ENCODE measurements at places on chromosomes 12 and 14. TPM values are rescaled to one million over a fixed set of nuclear protein-coding genes. Genes with fewer than 3 reads are reported as not detected.

DNA sequence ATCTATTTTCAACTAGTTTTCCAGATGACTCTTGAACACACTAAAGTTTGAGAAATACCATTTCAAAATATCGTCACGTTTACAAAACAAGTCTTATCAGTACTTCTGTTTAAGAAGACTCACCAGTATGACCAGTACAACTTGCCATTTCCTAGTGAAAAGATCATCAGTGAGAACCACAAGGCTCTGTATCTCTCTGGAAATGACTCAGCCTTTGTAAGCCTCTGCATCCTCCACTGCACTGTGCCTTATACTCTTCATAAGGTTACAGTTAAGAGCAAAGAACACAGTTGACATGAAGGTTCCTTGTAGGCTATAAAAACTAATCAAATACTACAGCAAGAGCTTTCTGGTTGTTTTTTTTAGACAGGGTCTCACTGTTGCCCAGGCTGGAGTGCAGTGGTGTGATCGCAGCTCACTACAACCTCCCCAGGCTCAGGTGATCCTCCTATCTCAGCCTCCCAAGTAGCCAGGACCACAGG, 5.7 kb upstream of the VTI1B start:
- DNase-seq: no peak

GYS2 gene
- 0.16 TPM for total RNA-seq

- DNase-seq: peak; percentile 62
Observed at GRCh38 chr14:74401504-74402241, 24.3 kb downstream of the SYNDIG1L start.

LTB4R2 gene
- total RNA-seq: 6.6 TPM

DNA sequence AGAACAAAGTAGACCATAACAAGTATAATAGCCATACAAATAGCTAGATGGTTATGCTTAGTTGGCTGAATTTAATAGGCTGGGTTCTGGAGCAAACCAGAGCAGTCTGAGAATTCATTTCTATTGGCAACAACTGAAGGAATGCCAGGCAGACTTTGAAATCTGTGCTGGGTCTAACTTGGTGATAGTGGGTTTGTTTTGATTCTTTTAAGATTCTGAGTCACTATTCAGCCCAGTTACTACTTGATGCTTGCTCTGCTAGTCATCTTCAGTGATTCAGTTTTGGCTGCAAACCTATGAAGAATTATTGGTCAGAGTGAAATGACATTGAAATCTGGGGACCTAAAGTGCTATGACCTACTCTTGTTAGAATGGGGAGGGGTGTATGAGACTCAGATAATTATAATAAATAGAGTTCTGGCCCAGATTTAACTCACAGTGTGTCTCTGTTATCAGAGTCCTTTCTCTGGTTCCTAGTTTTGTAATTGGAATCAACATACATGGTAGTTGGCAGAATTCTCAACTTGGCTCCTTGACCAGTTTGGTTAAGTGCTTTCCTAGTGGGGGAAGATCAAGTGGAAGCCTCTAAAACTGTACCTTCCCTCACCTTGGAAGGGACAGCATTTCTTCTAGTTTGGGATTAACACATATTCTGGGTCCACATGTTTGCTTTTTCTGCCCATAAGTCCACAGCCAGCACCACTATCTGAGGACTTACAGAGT, 43.5 kb downstream of the MNAT1 start:
- no peak for DNase-seq

GRCh38 chr12:57226588-57227314, 2.8 kb upstream of the SHMT2 start:
- no peak for DNase-seq

PTPRR gene
- total RNA-seq: 50.9 TPM

ENDOU gene
- 0.32 TPM for total RNA-seq

GRCh38 chr14:104296388-104297312, 158.3 kb downstream of the KIF26A start:
- DNase-seq: peak; percentile 5

GRCh38 chr12:78878459-78878858, 13.9 kb downstream of the SYT1 start:
- no peak for DNase-seq

- no peak for DNase-seq
Observed at GRCh38 chr12:103879048-103879692, 38.1 kb upstream of the NT5DC3 start.

- no peak for DNase-seq
Observed at GRCh38 chr12:117298191-117298590, 63.2 kb downstream of the NOS1 start.

- no peak for DNase-seq
Observed at GRCh38 chr14:67746927-67747326, 45.2 kb downstream of the RDH12 start.

DNA sequence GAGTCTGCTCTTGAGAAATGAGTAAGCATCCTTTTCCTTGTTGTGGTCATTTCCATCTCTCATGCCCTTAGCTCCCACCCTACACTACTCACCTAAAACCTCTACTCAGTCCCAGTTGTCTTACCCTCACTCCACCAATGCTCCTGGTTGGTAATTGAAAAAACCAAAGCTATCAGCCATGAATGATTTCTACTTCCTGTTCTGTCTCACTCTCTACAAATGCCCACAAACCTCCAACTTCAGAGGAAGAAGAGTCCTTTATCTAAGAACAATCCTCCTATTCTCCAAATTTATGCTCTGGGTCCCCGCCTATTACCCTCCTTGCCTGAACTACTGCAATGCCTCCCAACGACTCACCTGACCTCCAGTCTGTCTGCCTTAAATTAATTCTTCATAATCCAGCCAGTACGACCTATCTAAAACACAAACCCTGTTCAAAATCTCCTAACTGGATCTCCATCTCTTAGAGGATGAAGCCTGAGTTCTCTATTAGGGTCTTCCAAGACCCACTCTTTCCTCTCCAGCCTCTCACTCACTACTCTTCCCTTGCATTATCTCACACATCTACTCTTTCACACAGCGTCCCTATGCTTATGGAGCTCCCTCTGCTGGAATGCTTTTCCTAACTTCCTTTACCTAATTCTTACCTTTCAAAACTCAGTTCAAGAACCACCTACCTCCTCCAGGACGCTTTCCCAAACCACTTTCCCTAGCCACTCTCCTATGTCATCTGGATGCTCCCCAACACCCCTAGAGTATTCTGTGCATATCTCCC, 2.2 kb downstream of the DHRS1 start:
- DNase-seq: no peak

GRCh38 chr14:102317564-102318248, 1.8 kb upstream of the ZNF839 start:
- peak; percentile 54 for DNase-seq

- DNase-seq: no peak
Observed at GRCh38 chr14:22189881-22190280, 399.1 kb downstream of the DAD1 start.

RIMKLB gene
- total RNA-seq: 2.0 TPM

DNA sequence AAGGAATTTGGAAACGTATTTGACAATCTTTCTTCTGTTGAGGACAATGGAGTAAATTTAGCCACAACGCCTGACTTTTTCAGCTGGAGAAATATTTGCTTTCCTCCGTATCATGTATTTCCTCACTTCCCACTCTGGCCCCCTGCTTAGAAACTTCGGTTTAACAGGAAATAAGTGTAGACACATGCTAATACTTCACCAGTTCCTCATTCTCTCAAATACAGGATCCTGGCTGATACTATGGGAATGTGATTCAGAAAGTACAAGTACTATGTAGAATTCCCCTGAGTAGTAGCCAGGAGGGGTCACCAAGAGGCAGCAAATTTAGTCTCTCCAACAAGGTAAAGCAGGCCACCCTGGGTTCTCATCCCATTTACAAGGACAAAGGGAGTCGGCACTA, 58.0 kb downstream of the FAR2 start:
- DNase-seq: no peak

DNA sequence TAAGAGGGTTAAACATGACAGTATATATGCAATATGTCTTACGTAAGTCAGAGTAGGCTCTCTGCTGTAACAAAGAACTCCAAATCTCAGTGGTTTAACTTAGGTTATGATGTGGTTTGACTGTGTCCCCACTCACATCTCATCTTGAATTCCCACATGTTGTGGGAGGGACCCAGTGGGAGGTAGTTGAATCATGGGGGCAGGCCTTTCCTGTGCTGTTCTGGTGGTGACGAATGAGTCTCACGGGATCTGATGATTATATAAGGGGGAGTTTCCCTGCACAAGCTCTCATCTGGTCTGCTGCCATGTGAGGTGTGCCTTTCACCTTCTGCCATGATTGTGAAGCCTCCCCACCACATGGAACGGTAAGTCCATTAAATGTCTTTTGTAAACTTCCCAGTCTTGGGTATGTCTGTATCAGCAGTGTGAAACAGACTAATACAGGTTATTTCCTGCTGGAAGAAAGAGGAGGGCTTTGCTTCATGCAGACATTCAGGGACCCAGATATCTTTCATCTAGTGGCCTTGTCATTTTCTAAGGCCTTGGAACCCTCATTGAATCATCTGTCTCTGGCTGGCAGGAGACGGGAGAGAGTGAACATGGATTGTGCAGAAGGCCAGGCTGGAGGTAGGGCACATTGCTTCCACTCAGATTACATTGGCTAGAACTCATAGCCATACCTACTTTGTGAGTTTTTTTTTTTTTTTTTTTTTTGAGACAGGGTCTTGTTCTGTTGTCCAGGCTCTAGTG, 96.1 kb downstream of the CRADD start:
- no peak for DNase-seq

EPYC gene
- not detected for total RNA-seq

DNA sequence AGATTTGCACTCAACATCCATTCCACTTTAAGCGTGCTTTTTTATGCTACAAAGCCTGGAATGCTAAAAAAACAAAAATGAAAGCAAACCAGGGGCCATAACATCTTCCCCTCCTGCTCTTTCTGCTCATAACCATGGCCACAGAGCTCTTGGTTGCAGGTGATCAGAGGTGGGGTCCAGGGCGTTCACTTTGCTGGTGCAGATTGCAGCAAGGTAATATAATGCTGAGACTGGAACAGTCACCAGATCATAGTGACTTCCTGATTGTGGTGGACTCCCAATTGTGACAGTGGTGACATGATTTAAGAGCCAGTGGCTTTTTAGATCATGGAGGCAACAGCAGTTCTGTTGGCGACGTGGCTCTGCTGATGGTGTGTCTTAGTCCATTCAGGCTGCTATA, 115.0 kb upstream of the CPM start:
- DNase-seq: no peak

DNA sequence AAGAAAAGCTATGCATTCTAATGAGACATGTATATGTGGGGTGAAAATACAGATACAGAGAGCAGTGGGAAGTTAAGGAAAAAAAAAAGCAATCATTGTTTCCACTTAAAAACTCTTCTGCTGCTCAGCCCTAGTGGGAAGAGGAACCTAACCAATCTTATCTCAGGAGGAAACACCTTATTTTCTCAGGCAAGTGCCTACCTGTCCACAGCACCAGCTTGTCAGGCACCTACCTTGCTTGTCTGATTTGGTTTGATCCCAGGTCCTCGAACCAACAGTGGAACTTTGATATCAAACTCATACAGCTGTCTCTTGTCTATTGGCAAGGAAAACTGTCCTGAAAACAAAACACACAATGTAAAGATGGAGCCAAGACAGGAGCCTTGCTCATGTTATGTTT, 22.4 kb downstream of the GNS start:
- no peak for DNase-seq

SMCO2 gene
- total RNA-seq: not detected

DNA sequence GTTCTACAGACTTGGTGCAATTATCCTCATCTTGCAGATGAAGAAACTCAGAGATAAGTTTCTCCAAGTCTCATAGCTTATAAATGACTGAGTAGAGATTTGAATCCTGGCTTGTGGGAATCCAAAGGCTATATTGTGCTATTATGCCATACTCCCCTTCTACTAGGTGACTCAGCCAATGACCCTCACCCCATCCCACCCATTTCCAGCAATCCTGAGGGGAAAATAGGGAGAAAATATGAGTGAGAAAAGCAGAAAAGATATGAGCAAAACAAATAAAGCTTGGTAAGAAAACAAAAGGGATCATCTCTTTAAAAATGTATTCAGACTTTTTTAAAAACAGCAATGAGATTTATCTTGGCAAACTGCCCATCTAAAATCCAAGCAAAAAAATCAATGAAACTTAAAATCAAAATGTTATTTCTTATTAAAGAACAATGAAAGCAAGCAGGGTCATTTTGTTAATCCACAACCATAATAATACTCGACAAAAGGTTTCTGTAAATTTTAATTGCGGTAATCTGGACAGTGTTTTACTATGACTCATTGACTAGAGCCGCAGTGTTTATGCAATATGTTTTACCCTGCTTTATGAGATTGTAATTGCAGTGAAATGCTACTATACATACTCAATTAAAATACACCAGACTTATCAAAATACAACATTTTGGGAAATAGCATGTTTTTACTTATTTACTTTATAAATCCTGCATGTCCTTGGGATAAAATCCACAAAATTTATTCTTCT, 13.1 kb upstream of the LGR5 start:
- no peak for DNase-seq

GRCh38 chr14:26370115-26370514, 227.7 kb downstream of the NOVA1 start:
- no peak for DNase-seq

GRCh38 chr14:105491366-105491973, 424 bp downstream of the TEDC1 start:
- DNase-seq: peak; percentile 83

DNA sequence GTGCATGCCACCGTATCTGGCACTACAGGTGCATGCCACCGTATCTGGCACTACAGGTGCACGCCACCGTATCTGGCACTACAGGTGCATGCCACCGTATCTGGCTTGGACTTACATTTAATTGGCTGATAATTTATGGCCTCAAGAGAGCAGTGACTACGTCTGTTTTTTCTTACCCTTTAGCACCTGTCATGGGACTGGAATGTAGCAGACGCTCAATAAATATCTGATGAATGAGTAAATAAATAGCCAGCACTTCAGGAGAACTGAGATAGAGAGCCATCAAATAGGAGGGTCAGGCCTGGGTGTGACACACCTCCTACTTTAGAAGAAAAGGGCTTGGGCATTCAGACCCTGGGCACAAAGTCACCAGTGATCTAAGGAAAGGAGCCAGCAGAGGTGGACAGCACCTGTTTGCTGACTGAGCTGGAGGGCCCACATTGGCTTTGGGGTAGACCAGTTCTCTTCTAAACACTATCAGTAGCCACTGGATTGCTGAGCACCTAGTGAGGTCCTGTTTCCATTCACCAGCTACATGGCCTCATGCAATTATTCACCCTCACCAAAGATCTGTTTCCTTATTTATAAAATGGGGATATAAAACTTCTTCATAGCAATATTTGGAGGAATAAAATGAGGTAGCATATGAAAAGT, 50.1 kb downstream of the RFX4 start:
- DNase-seq: no peak

- no peak for DNase-seq
Observed at GRCh38 chr14:77296155-77296554, 24.5 kb downstream of the POMT2 start.

- no peak for DNase-seq
Observed at GRCh38 chr12:41228066-41228820, 40.1 kb downstream of the PDZRN4 start.

INHBC gene
- total RNA-seq: not detected

DNA sequence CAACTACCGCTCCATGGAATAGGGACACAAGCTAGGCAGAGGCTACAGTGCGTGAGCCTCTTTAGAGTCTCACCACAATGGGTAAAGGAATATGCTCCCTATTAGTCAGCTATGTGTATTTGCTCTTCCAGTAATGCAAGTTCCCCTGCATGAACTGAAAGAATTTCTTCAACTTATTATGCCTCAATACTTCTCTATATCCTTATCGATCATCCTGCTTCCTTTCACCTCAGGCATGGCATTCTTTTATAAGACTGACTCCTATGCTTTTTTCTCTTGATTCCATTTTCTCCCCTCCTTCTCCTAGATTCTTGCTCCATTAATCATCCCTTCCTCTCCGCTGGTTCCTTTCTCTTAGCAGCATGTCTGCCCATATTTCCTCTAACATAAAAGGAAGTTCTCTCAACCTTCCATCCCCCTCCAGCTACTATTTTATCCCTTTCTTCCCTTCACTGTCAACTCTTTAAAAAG, 94.5 kb upstream of the CPM start:
- no peak for DNase-seq

OASL gene
- 18.7 TPM for total RNA-seq
